ENCODE measurements at places on chromosomes 6 and 20.

DNA sequence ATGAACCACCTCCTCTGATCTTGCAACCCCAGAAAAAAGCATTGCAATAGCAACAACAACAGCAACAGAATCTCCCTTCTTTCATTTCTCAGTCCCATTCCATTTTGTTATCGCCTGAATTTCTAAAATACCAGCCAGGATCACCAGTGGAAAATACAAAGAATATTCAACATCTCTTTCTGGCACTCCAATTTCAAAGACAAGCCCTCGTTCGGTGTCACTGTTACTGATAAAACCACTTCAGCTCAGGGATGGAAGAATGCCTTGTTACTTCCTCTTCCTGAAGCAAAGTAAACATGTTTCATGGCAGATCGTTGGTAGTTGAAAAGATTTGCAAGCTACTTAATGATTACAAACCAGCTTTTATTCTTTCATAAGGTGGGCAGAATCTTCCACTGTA, 94.0 kb upstream of the SPTLC3 start:
- no peak for DNase-seq

- no peak for DNase-seq
Observed at GRCh38 chr20:51428401-51429143, 113.9 kb downstream of the NFATC2 start.

GRCh38 chr20:63059684-63060056, 52.9 kb upstream of the BHLHE23 start:
- no peak for DNase-seq

GRCh38 chr6:109088995-109089394, 5.7 kb downstream of the SESN1 start:
- DNase-seq: no peak

- no peak for DNase-seq
Observed at GRCh38 chr6:27862396-27863066, 49.7 kb downstream of the OR2B2 start.

DNA sequence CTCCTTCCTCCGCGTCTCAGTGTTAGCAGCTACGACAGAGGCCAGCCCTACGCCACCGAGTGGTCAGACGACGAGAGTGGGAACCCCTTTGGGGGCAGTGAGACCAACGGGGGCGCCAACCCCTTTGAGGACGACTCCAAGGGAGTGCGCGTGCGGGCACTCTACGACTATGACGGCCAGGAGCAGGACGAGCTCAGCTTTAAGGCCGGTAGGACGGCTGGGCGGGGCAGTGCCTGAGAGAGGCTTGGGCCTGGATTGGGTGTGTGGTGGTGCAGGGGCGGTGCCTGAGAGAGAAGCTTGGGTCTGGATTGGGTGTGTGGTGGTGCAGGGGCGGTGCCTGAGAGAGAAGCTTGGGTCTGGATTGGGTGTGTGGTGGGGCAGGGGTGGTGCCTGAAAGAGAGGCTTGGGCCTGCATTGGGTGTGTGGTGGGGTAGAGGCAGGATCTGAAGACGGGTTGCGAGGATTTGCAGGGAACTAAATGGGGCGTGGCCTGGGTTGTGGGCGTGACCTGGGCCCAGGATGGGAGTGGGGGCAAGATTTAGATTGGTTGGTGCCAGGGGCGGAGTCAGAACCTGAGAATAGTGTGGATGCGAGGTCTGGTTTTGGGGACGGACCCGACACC, 24.4 kb downstream of the SPDEF start:
- DNase-seq: no peak

DNA sequence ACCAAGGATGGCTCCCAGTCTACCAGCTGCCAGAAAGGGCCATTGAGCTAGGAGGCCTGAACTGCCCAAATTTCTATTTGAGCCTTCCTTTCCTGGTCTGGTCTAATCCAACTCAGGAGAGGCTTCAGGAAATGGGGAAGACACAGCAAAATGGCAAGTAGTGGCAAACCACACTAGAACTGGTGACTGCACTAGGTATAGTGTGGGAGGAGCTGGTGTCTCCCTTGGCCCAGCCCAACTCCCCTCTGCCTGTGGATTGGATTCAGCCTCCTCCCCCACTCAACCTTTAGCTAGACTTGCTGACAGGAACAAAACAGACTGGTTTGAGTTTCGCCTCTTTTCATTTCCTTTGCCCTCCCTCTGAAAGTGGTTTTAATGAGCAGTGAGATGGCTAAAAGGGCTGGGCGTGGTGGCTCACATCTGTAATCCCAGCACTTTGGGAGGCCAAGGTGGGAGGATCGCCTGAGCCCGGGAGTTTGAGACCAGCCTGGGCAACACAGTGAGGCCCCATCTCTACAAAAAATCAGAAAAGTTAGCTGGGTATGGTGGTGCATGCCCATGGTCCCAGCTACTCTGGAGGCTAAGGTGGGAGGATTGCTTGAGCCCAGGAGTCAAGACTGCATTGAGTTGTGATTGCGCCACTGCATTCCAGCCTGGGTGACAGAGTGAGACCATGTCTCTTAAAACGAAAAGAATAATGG, 17.5 kb downstream of the MRPS18A start:
- DNase-seq: no peak

DNA sequence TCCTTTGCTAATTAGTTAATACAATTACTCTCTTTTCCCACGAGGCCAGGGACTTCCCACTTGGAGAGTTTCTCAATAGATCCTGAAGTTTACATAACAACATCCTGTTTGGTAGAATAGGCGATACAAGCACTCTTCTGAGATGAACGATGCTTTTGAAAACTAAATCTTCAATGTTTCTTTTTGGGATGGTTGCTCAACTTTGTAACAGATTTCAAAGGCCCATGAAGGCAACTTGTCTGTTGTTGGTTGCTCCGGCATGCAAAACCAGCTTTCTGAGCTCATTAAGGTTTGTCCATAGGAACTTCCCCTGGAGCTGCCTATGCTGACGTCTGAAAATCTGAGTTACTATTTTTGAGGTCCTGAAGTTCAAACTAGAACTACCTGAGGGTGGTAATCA, 25.9 kb upstream of the ROS1 start:
- no peak for DNase-seq

- DNase-seq: no peak
Observed at GRCh38 chr6:42028234-42029061, 21.9 kb upstream of the TAF8 start.

- DNase-seq: no peak
Observed at GRCh38 chr6:82033631-82034211, 213.8 kb downstream of the IBTK start.

DNA sequence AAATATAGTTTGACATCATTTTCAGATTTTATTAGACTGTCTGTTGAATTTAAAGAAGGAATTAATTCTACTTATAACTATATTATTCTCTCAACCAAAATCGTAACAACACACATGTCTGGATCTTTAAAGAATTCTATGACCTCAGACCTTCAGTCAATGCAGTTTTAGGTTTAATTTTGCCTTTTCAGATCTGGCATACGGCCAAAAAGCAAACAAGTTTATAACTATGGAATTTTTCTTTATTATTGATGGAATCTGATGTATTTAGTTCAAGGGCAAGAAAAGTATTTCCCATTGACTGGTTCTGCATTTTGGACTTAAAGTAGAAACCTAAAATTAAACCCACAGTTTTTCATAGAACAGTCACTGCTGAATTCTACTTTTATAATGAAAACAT, 233.4 kb downstream of the EYA4 start:
- no peak for DNase-seq

DNA sequence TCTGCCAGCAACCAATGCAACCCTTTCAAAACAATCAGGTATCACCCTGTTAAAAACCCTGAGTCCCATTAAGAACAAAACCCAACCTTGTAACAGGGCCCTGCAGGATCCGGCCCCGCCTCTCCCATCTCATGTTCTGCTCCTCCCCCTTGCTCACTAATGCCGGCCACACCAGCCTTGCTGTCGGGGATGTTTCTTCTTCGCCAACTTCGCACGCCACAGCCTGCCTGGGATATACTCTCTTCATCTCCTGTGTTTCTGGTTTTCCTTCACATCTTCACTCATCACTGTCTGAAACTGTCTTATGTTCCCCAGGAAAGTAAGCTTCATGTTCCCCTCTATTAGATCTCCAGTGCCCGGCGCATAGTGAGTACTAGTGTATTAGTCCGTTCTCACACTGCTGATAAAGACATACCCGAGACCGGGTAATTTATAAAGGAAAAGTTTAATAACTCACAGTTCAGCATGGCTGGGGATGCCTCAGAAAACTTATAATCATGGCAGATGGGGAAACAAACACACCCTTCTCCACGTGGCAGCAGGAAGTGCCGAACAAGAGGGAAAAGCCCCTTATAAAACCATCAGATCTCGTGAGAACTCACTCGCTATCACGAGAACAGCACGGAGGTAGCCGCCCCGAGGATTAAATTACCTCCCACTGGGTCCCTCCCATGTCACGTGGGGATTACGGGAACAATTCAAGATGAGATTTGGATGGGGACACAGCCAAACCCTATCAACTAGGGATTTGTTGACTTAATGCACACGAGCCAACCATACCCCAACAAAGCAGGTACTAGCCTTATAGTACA, 5.1 kb downstream of the TP53RK start:
- peak; percentile 70 for DNase-seq

DNA sequence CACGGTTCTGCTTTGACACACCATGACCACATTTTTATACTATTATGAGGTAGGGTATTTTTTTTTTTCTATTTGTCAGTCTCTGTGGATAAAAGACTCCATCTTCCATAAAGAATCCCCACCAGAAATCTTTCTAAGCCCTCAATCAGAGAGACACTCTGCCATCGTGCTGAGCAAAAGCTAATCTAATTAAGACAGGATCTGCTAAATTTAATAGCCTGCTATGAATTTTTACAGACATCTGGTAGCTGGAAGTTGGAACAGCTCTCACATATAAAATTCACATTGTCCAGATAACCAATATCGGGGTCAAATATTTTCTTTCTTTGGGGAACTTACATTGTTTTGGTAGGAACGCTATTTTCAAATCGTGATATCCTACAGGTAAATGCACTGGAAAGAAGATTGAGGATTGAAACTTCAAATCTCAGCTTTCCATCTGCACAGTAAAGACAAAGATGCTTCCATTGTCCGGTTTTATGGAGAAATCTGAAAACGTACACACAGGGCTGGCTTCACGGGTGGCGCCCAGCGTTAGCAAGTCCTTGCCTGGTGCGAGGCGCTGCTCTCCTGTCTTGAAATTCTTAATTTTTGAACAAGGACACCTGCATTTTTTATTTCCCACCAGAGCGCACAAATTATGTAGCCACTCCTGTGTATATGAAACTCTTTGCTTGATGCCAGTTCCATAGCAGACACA, 573.8 kb upstream of the NOX3 start:
- no peak for DNase-seq

GRCh38 chr20:32569380-32570305, 15.5 kb downstream of the NOL4L start:
- no peak for DNase-seq

DNA sequence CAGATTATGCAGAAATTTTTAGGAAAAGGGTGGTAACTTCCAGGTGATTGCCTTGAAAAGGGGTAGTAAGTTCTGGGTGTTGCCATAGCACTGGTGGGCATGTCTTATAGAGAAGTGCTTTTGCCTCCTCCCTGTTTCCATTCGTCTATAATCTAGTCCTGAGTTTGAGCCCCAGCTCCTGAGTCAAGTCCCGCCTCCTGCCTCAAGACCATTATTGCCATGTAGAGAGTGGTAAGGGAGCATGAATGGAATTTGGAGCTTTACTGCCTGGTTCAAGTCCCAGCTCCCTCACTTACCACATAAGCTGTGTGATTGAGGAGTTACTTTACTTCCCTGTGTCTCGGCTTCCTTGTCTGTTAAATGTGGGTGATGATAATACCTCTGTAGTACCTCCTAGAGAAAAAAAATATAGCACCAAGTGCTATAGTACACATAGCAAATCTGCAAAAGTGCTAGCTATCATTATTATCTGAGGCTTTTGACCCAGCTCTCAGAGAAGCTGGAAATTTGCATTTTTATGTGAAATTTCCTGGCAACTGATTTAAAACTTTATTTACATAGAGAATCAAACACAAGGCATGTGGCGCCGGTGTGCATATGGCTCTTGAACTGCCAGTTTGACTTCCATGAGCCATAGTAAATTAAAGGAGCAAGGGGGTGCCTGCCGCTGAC, 36.0 kb downstream of the TGM6 start:
- DNase-seq: no peak

- no peak for DNase-seq
Observed at GRCh38 chr6:33808641-33809180, 4.9 kb upstream of the MLN start.

DNA sequence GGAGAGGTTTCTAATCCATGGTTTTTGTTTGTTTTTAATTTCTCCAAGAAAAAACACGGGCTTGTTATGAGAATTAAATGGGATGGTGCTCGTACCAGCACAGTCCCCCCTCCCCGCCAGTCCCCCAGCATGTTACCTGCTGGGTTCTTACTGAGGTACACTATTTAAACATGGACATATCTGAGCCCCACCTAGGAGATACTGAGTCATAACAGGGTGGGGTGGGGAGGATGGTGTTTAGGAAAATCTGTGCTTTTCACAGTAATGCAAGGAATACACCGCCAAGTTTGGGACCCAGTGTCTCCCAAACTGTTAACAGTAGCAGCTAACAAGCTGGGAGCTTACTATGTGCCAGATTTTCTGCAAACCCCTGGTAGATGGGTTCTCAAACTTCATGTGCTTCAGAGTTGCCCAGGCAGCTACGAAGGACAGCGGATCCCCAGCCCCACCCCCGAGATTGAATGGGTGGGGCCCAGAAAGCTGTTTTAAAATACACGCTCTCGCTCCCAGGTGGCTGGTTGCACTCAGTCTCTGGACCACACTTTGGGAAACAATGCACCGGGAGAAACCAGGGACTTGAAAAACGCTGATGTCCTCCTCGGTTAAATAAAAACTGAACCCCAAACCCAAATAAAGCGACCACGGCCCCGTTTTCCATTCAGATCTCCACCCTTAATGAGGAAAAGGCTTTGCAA, 995 bp downstream of the ZFP64 start:
- DNase-seq: no peak

- DNase-seq: no peak
Observed at GRCh38 chr6:168369786-168370185, 50.2 kb upstream of the DACT2 start.

GRCh38 chr6:170137911-170138910, 152.7 kb downstream of the DLL1 start:
- DNase-seq: no peak

GRCh38 chr6:144678844-144679243, 393.7 kb downstream of the UTRN start:
- DNase-seq: no peak

DNA sequence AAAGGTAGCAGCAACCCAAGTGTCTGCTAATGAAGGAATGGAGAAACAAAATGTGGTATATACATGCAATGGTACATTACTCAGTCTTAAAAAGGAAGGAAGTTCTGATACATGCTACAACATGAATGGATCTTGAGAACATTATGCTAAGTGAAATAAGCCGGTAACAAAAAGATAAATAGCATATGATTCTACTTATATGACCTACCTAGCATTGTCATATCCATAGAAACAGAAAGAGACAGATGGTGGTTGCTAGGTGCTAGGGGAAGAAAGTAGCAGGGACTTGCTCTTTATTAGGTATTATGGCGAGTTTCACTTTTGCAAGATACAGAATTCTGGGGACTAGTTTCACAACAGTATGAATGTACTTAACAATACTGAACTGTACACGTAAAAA, 46.6 kb downstream of the UBR2 start:
- DNase-seq: no peak
